Stimulated activated CD4-positive, alpha-beta T cell treated with anti-CD3 and anti-CD28 coated beads, Interleukin-1b, Interleukin-23, amount 100 ng/mL, for 1 hour (primary cell): ENCODE measurements at places on chromosomes 13 and 19.

DNA sequence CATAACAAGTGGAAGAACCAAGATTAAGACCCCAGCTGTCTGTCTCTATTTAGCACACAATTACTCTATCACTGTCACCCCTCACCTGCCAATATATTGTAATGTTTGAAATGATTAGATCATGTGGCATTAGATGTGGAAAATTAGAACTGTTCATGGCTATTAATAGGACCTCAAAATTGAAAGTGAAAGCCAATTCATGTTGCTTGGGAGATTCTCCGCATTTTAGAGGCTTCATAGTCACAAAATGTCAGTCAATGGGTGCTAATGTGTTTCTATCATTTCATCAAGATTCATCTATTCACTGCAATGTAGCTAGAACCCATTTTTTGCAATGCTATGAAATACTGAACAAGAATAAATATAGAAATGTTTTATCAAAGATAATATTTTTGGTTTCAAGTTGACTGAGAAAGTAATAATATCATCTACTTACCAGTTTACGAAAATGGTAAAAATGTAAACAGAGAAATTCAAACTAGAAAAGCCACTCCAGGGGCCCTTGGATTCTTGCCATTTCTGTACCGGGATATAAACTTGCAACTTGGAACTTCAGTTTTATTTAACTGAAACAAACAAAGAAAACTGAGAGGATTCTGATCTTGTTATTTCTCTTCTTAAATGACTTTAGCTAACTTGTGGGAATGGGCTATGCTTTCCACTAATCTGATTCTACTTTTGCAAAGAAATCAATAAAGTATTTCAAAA is 388.6 kb downstream of the DCT start:
- DNase-seq, result no peak

DNA sequence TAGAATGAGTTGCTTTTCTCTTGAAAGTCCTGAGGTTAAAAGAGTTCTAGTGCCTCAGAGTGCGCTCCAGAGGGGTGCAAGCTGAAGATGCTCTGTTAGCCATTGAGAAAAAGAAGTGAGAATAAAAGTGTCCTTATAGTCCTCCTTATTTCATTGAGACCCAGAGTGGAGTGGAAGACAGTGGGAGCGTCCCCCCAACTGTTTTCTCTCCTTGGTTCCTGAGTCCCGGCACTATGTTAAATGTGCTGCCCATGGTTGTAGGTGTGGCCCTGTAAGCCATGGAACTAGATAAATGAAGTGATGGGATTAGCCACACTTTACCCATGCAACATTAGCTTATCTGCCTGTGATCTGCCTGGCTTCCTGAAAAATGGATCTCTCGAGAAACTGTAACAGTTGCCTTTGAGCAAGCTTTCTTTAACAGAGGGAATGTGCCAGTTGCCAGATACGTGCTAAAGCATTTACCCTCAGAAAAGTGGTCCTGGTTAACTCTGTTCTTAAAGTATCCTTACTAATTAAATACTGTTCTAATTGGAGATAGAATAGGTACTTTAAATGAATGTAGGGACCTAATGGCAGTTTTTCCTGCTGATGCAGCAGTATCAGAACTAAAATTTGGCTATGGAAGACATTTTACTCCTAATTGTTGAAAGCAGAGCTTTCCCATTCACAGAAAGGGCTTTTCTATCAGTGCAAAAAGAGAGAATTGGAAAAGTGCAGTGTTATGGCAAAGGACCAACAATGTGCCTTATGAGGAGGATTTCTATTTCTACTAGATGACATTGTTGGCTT is 21.4 kb upstream of the PSG9 start:
- DNase-seq, result peak; percentile 4

- no peak for DNase-seq
Observed at GRCh38 chr13:61988810-61989209, 573.2 kb upstream of the PCDH20 start.

DNA sequence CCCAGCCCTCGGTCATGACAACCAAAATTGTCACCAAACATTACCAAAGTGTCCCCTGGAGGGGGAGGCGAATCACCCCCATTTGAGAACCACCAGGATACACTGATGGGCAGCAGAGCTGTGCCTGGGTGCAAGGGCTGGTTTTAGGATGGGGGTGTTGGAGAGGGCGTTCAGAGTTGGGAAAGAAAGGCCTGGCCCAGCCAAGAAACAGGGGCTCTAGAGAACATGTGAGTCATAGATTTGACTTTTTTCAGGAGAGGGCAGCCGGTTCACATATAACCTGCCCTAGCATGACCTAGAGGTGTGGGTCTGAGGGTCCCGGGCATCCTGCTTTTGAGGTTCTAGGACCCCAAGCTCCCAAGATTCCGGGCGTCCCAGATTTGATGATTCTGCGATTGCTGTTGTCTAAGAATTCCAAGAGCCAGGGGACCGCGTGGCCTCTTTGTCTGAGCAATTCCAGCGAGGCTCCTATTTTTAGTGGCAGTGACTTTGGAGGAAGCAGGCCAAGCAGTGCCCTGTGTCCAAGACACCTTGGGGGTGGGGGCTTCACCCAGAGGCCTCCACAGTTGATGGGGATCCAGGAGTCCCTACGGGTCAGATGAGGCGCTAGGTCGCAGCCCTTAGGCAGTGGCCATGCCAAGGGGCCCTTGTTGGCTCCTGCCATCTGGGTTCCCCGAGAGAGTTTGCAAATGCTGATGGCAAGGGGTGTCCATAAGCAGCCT is 5.1 kb downstream of the WIZ start:
- DNase-seq, result no peak

GRCh38 chr13:41765020-41765419 is 195.9 kb downstream of the VWA8 start:
- DNase-seq, result no peak

DNA sequence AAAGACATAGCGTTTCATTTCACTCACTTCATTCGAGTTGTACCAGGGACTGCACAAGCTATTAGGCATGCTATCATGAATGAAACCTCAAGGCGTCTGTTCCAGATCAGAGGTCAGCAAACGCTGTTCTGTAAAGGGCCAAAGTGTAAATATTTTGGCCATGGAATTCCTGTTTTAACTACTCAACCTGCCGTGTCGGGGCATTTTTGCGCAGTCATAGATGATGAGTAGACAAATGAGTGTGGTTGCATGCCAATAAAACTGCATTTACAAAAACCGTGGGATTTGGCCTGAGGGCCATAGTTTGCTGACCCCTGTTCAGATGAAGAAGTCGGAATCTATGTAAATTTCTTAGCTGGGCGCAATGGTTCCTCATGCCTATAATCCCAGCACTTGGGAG is 6.5 kb downstream of the INSR start:
- DNase-seq, result no peak

- DNase-seq, result no peak
Observed at GRCh38 chr13:59651479-59651878, 512.2 kb downstream of the DIAPH3 start.

DNA sequence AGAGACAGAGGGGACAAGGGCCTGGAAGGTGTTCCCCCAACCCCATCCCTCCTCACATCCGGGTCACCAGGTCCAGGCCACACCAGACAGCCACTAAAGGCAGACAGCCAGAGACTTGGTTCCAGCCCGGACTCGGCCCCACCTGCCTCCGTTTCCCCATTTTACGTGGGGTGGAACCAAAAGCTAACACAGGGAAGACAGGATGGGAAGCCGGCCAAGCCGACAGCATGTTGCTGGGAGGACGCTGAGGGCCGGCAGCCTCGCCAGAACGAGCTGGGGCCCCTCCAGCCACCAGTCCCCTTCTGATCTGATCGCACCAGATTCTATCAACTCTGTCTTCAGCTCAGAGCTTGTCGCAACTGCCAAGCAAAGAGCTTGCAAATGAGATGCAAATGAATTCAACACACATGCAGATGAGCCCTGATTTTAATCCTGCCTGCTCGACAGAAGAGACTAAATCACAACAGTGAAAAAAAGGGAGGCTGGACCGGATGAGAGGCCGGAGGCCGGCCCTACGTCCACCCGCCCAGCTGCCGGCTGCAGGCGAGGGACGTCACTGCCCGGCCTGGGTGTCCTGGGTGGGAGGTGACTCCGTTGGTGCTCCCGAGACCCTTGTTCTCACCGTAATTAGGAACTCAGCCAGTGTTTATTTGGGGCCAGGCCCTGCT is 17.5 kb upstream of the SHC2 start:
- DNase-seq, result no peak

- no peak for DNase-seq
Observed at GRCh38 chr19:17718550-17718946, 732 bp upstream of the MAP1S start.

- DNase-seq, result no peak
Observed at GRCh38 chr19:45981350-45981749, 7.7 kb upstream of the NOVA2 start.

GRCh38 chr19:50434525-50434924 is 1.8 kb downstream of the MYBPC2 start:
- DNase-seq, result no peak

DNA sequence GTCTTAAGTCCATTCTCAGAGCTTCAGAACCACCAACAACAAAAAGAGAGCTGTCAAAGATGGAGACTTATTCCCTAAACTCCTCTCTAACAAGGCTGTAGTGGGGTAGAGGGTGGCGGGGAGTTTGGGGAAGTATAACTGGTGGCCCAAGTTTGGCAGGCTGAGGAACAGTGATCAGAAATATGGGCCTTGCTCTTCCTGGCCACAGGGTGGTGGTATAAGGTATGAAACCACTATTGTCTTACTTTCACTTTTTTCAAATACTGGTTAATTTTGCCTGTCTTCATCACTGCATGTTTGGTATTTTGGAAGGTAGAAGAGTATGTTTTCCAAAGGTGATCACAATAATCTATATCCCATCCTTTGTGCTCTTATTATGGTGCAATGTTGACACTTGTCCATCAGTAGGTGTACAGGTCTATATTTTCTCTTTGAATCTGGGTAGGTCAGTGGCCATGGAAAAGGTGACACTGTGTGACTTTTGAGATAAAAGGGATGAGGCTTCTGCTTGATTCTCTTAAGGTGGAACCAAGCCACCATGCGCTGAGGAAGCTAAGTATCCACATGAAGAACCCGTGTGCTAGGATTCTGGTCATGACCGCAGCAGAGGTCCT is 23.2 kb upstream of the GPC5 start:
- no peak for DNase-seq
